ENCODE measurements at places on chromosomes 5 and 9.

DNA sequence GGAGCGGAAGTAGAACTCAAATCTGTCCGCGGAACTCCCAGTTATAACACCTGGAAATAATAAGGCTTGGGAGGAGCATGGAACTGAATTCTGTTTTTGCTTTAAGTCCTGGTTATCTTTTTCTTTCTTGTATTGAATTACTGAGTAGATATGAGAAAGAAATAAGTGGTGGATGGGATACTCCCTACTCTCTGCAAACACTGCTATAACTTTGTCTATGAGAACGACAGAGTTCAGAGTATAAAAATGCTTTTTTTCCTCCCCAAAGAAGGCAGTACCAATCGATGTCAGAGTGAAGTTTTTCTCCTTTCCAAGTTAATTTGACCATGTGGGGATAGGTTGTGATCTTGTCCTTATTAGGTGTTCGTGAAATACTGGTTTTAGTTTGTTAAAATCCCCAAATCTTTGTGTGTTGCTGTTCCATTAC is 1.2 kb downstream of the RIC1 start:
- H3K27me3 ChIP-seq: no peaks in the 10 kb centered on the region
- DNase-seq: no peak

- peaks cover 32% of the 10 kb centered on the region for H3K4me1 ChIP-seq
- peak overlapping the region; percentile 95 for H3K4me3 ChIP-seq
- peak overlapping the region; percentile 89 for H3K27ac ChIP-seq
Measured at GRCh38 chr5:151757233-151758140, 944 bp downstream of the ATOX1 start.

GRCh38 chr5:74468421-74468820 is 172.1 kb downstream of the ENC1 start:
- H3K27ac ChIP-seq: no peak overlapping the region
- no peak overlapping the region for H3K4me3 ChIP-seq

- H3K4me1 ChIP-seq: no peaks in the 10 kb centered on the region
- no peak for DNase-seq
- H3K27me3 ChIP-seq: peaks cover 4% of the 10 kb centered on the region
- no peak overlapping the region for H3K27ac ChIP-seq
- H3K4me3 ChIP-seq: no peak overlapping the region
- H3K36me3 ChIP-seq: no peaks in the 10 kb centered on the region
Measured at GRCh38 chr5:160616712-160617497, 195.2 kb downstream of the PTTG1 start.

GRCh38 chr9:116687074-116687753 is at the start of gene TRIM32:
Gene TRIM32, plus strand, starts transcription at chr9:116687305. Its CDS starts 10,438 bp downstream, at chr9:116697743.
- no peaks in the 10 kb centered on the region for H3K27me3 ChIP-seq
- H3K4me1 ChIP-seq: peaks cover 60% of the 10 kb centered on the region
- peak within 1 kb of the TSS; percentile 86 for H3K27ac ChIP-seq
- DNase-seq: peak; percentile 94
- peak within 1 kb of the TSS; percentile 84 for H3K4me3 ChIP-seq

GRCh38 chr9:82598241-82599039 is 464.5 kb downstream of the RASEF start:
- DNase-seq: no peak
- H3K27ac ChIP-seq: no peak overlapping the region
- peaks cover 23% of the 10 kb centered on the region for H3K27me3 ChIP-seq

- H3K27me3 ChIP-seq: no peaks in the 10 kb centered on the region
- no peak overlapping the region for H3K4me3 ChIP-seq
- H3K27ac ChIP-seq: peak overlapping the region; percentile 83
- peaks cover 34% of the 10 kb centered on the region for H3K4me1 ChIP-seq
- DNase-seq: no peak
Measured at GRCh38 chr5:168179192-168179593, 112.3 kb upstream of the WWC1 start.

GRCh38 chr9:116694785-116695291 is 7.7 kb downstream of the TRIM32 start:
- DNase-seq: no peak
- H3K4me3 ChIP-seq: no peak overlapping the region
- H3K4me1 ChIP-seq: peaks cover 57% of the 10 kb centered on the region
- H3K36me3 ChIP-seq: peaks cover 25% of the 10 kb centered on the region
- H3K27me3 ChIP-seq: no peaks in the 10 kb centered on the region

- H3K4me3 ChIP-seq: no peak overlapping the region
- no peaks in the 10 kb centered on the region for H3K27me3 ChIP-seq
- no peak for DNase-seq
- no peaks in the 10 kb centered on the region for H3K4me1 ChIP-seq
Measured at GRCh38 chr9:1125741-1126140, 75.6 kb downstream of the DMRT2 start.

DNA sequence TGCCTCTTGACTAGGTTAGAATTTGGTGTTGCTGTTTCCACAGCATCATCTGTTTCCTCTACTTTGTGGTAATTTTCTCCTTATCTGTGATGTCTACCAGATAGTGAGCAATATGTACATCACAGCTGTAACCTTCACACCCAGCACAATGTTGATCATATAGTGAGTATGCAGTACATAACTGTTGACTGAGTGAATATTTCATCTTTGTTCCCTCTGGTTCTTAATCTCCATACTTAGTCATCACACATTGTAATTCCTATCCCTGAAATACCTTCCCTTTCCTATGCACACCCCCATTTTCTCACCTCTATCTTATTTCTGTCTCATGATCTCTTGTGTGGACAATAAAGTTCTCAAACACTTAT is 115.9 kb downstream of the KIF4B start:
- no peaks in the 10 kb centered on the region for H3K27me3 ChIP-seq
- H3K4me3 ChIP-seq: no peak overlapping the region
- no peaks in the 10 kb centered on the region for H3K36me3 ChIP-seq
- no peak for DNase-seq

- no peak overlapping the region for H3K27ac ChIP-seq
- no peak overlapping the region for H3K4me3 ChIP-seq
- no peaks in the 10 kb centered on the region for H3K4me1 ChIP-seq
- no peaks in the 10 kb centered on the region for H3K27me3 ChIP-seq
Measured at GRCh38 chr5:112586596-112587062, 151.1 kb upstream of the APC start.

- peaks cover 18% of the 10 kb centered on the region for H3K4me1 ChIP-seq
- no peaks in the 10 kb centered on the region for H3K27me3 ChIP-seq
- no peaks in the 10 kb centered on the region for H3K36me3 ChIP-seq
- H3K27ac ChIP-seq: no peak overlapping the region
Measured at GRCh38 chr5:56155992-56156584, 77.0 kb downstream of the ANKRD55 start.

GRCh38 chr9:14766299-14766698 is 43.8 kb upstream of the CER1 start:
- H3K36me3 ChIP-seq: no peaks in the 10 kb centered on the region
- no peak overlapping the region for H3K27ac ChIP-seq
- DNase-seq: no peak
- no peak overlapping the region for H3K4me3 ChIP-seq
- peaks cover 20% of the 10 kb centered on the region for H3K27me3 ChIP-seq

DNA sequence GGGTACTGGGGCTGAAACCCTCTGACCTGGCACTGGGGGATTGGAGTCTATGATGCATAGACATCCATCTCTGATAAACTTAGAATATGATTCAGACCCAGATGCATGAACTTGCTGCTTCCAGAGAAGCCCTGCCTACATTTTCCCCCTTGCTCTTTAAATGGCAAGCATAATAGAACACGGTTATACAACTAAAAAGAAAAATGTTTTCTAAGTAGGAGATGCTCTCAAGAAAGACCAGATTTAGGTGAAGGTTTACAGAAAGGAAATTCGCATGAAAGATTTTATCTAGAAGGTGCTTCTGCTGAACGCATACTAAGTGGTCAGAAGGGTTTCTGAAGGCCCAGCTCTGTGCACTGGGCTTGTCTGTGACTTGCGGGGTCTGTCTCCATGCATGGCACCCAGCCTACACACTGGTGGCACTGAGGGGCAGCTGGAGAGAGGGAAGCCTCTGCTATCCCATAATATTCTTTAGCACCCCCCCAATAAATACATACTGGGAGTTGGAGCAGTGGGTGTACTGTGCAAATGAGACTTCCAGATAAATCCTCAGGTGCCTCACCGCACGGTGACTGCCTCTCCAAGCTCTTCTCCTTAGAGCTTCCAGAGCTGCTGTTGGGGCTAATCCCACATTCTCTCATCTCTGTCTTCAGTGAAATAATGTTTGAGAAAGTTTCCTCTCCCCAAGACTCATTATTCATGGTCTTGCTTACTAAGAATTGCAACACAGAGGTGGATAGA is 114.6 kb downstream of the FSTL4 start:
- DNase-seq: no peak
- no peak overlapping the region for H3K27ac ChIP-seq
- H3K4me3 ChIP-seq: no peak overlapping the region

GRCh38 chr9:133569121-133569785 is 34.7 kb downstream of the ADAMTSL2 start:
- peaks cover 34% of the 10 kb centered on the region for H3K4me1 ChIP-seq
- no peaks in the 10 kb centered on the region for H3K27me3 ChIP-seq
- H3K27ac ChIP-seq: no peak overlapping the region
- DNase-seq: no peak
- no peak overlapping the region for H3K4me3 ChIP-seq

- no peaks in the 10 kb centered on the region for H3K4me1 ChIP-seq
- no peak overlapping the region for H3K4me3 ChIP-seq
- H3K27me3 ChIP-seq: no peaks in the 10 kb centered on the region
- no peak for DNase-seq
- H3K36me3 ChIP-seq: no peaks in the 10 kb centered on the region
Measured at GRCh38 chr5:89270901-89271300, 387.9 kb upstream of the MEF2C start.

GRCh38 chr9:5446451-5447236 is 3.7 kb upstream of the CD274 start:
- no peak for DNase-seq
- H3K4me3 ChIP-seq: no peak overlapping the region
- H3K27ac ChIP-seq: no peak overlapping the region
- no peaks in the 10 kb centered on the region for H3K36me3 ChIP-seq
- no peaks in the 10 kb centered on the region for H3K27me3 ChIP-seq

DNA sequence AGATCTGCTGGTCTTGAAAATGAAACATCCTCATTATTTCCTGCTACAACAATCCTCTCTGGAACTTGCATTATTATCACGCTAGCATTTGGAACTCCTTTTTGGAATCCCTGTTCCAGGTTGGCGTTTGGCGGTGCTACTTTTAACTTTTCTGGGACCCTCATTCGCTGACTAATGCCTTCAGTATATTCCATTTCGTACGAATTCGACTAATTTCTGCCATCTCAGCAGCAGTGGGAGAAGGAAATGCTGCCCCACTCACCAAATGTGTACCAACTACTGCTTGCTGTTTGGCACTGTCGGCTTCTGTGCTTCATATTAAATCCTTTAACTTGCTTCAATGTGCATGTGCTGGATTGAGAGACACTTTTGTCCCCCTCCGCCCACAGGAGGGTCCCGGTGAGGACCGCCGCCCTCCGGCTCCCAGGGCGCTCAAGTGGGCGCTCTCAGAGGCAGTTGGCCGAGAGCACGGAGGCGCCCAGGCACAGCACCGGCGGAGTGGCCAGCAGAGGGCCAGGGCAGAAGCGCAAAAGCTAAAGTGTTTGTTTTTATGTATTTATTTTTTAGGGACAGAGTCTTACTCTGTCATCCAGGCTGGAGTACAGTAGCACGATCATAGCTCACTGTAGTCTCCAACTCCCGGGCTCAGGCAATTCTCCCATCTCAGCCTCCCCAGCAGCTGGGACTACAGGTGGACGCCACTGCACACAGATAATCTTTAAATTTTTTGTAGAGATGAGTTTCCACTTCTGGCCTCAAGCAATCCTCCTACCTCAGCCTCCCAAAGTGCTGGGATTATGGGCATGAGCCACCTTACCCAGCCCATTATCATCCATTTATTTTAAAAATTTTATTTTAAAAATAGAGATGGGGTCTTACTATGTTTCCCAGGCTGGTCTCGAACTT is 11.9 kb downstream of the PDE6A start:
- no peak for DNase-seq
- H3K27ac ChIP-seq: no peak overlapping the region
- H3K36me3 ChIP-seq: no peaks in the 10 kb centered on the region
- peaks cover 10% of the 10 kb centered on the region for H3K27me3 ChIP-seq

GRCh38 chr5:69491838-69492390 is 676 bp upstream of the OCLN start:
- H3K27me3 ChIP-seq: peaks cover 75% of the 10 kb centered on the region
- H3K4me1 ChIP-seq: peaks cover 24% of the 10 kb centered on the region
- H3K4me3 ChIP-seq: peak overlapping the region; percentile 69
- DNase-seq: no peak

DNA sequence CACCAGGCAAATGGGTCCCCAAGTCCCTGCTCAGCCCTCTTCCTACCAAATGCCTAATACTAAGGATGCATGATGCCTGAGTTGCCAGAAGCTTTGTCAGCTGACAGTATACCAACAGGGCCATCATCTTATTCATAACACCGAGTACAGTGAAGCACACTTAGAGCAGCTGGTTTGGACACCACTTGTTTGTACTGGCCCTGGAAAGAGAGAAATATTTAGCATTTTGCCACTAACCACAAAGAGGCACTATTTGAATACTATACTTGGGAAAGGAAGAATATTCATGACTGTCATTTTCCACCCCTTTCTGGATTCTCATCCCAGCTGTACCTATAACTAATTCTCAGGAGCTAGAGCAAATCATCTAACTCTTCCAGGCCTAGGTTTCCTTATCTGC is 364.4 kb upstream of the KIF2A start:
- no peaks in the 10 kb centered on the region for H3K4me1 ChIP-seq
- no peak overlapping the region for H3K27ac ChIP-seq
- H3K36me3 ChIP-seq: no peaks in the 10 kb centered on the region
- H3K4me3 ChIP-seq: no peak overlapping the region

- no peak for DNase-seq
- peaks cover 7% of the 10 kb centered on the region for H3K4me1 ChIP-seq
- no peak overlapping the region for H3K4me3 ChIP-seq
- H3K36me3 ChIP-seq: peaks cover 33% of the 10 kb centered on the region
- H3K27me3 ChIP-seq: no peaks in the 10 kb centered on the region
- no peak overlapping the region for H3K27ac ChIP-seq
Measured at GRCh38 chr9:83287021-83287420, 224.1 kb upstream of the RASEF start.

- H3K4me3 ChIP-seq: no peak overlapping the region
- DNase-seq: no peak
- no peaks in the 10 kb centered on the region for H3K27me3 ChIP-seq
Measured at GRCh38 chr5:72427488-72428437, 79.4 kb downstream of the ZNF366 start.

GRCh38 chr5:107808671-107809137 is 138.0 kb upstream of the EFNA5 start:
- H3K27me3 ChIP-seq: no peaks in the 10 kb centered on the region
- DNase-seq: no peak
- H3K36me3 ChIP-seq: no peaks in the 10 kb centered on the region
- H3K27ac ChIP-seq: no peak overlapping the region
- H3K4me1 ChIP-seq: peaks cover 8% of the 10 kb centered on the region

GRCh38 chr9:135951889-135952663 is 9.1 kb downstream of the UBAC1 start:
- H3K4me1 ChIP-seq: peaks cover 39% of the 10 kb centered on the region
- no peak for DNase-seq
- H3K27me3 ChIP-seq: no peaks in the 10 kb centered on the region
- peaks cover 79% of the 10 kb centered on the region for H3K36me3 ChIP-seq
- no peak overlapping the region for H3K4me3 ChIP-seq

DNA sequence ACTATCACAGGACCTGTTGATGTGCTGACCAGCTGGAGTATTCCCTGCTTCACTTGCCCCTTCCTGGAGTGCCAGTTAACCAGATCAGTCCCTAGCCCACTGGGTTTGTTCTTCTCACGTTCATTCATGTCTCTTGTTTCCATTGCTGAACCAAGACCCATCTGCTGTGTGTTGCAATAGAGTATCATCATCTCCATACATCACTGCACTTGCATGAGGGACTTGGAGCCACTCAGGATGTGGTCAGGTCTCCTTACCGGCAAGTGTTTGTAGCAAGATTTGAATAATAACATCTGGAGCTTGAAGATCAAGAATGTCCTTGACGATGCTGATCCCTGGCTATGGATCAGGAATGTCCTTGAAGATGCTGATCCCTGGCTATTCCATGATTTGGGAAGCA is 358.6 kb downstream of the IRX1 start:
- H3K4me3 ChIP-seq: no peak overlapping the region
- DNase-seq: no peak
- no peak overlapping the region for H3K27ac ChIP-seq
- no peaks in the 10 kb centered on the region for H3K4me1 ChIP-seq
